ENCODE measurements at places on chromosomes 11 and 22.

- no peak for DNase-seq
These were observed 3.0 kb upstream of the MUC2 start for GRCh38 chr11:1071571-1072115.

GRCh38 chr22:50084614-50085021, 608 bp downstream of the MLC1 start:
- no peak for DNase-seq

GRCh38 chr11:73907191-73907590, 30.4 kb downstream of the PAAF1 start:
- no peak for DNase-seq

DNA sequence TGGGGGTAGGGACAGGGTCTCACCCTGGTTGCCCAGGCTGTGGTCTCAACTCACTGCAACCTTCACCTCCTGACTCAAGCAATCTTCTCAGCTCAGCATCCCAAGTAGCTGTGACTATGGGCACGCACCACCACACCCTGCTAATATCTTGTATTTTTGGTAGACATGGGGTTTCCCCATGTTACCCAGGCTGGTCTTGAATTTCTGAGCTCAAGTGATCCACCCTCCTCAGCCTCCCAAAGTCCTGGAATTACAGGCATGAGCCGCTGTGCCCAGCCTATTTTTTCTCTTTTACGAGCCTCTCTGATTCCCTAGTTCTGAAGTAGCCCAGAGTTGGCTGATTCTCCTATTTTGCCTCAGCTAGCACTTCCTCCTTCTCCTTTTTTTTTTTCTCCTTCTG, 83.6 kb downstream of the ZNF280B start:
- no peak for DNase-seq

- no peak for DNase-seq
These were observed 2.8 kb downstream of the HPX start for GRCh38 chr11:6437993-6438392.

GRCh38 chr11:8930456-8931175, 2.1 kb downstream of the C11orf16 start:
- DNase-seq: no peak

Data from left forelimb (tissue), 1 donor.